ENCODE measurements at places on chromosomes 1 and 21.

DNA sequence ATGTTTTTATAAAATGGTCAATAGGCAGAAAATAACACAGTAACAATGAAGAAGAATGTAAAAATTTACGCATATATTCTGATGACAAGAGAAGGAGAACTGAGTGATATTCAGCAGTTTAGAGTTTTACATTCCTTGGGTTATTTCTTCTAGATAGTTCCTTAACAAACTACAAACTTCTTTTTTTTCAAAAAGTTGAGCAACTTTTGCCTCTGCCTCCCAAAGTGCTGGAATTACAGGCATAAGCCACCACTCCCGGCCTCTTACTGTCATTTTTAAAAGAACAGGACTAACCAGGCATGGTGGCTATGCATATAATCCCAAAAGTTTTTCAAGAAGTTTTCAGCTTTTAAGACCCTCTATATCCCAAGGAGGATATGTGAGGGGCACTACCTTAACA, 32.9 kb downstream of the ARNT start:
- DNase-seq = no peak

DNA sequence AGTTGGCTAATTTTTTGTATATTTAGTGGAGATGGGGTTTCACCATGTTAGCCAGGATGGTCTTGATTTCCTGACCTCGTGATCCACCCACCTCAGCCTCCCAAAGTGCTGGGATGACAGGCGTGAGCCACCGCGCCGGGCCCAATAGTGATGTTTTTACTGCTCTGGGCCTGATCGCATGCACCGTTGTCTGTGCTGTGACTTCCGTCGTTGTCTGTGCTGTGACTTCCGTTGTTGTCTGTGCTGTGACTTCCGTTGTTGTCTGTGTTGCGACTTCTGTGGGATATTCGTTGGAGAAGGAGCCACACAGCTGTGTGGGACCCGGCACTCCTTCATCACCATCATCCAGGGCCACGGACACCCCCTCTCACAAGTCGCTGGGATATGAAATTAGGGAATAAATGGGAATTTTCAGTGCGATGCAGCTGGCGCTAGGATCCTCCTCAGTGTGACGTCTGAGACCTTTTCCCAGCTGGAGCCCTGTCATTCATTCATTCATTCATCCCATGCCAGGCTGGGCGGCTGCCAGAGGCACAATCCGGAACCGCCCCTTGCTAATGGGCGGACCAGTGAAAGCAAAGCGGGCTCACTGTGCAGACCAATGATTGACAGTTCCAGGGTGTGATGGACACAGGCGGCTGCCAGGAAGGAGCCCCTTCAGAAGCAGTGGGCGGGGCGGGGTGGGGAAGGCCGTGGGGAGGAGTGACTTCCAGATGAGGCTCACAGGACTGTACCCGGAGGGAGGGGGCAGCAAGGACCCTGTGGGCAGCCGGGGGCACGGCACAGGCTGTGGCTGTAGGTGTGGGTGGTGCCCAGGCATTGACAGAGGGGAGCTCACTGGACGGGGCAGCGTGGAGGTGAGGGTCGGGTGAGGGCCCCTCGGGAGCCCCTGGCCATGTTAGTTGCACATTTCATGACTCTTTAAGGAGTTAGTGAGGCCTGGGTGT, 48.9 kb downstream of the PRKCZ start:
- DNase-seq = peak; percentile 90

DNA sequence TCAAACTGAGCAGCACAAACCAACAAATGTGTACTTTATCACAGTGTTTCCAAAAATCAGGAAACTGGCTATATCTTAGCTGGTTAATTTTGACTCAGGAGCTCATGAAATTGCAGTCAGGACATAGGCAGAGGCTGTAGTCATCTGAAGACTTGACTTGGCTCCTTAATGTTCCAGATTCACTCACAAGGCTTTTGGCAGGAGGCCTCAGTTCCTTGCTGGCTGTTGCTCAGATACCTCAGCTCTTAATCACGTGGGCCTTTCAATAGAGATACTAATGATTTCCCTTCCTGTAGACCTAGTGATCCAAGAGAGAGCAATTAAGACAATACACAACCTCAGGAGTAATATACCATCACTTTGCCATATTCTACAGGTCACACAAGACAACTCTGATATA, 537.7 kb downstream of the BRINP3 start:
- no peak for DNase-seq

DNA sequence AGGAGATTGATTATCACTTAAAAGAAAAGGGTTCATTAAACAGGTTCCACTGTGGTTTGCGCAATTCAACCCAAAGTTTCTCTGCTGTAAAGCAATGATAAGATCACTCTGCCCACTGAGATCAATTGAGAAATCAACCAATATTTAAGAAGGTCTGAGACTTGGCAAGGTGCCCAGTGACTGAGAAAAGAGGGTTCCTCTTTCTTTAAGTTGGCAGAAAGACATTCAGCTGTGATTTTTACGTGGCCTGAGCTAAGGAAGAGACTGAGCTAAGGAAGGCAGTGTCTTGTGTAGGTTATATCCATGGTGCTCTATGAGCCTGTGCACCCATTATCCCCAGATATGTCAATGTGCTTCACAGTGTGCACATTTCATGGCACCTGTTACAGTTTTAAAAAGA, 344.1 kb downstream of the DISC1 start:
- peak; percentile 43 for DNase-seq

DNA sequence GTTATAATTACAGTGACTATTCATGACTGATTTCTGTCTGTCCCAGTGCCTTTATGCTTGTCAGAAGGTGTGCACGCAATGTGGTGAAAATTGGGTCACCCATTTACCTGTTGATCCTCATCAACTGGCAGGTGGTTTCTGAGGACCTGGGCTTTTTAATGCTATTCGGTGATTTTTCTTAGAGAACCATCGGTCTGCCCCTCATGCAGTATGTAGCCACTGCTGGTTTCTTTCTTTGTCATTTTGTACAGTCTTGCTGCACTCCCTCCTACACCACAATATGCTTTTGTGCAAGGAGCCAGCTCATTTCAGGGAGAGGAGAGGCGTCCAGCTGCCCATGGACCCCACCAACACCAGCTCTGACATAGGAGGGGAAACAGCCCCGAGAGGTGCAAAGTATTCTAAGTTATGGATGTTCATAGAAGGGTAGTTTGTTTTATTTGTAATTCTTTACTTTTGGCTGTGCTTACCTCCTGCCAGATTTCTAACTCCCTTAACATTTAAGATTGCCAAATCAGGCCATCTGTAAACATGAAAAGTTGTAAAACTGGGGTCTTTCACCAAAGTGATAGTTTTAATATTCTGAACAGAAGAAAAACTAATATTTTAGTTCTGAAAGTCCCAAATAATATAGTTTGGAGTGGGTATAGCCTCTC, 325.3 kb downstream of the PTBP2 start:
- no peak for DNase-seq

DNA sequence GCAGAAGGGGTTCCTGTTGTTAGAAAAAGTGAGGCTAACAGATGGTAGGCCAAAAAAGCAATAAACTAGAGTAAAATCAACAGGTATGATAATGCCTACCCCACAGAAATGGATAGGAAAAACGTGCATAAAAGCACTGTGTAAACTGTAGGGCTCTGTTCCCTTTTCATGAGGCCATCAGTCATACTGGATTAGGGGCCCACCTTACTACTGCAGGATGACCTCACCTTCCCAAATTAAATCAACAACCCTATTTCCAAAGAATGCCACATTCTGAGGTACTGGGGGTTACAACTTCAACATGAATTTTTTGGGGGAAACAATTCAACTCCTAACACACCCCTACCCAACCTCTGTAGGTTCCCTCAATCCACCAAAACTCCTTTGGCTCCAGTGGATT, 54.9 kb downstream of the KIAA1614 start:
- DNase-seq = no peak

DNA sequence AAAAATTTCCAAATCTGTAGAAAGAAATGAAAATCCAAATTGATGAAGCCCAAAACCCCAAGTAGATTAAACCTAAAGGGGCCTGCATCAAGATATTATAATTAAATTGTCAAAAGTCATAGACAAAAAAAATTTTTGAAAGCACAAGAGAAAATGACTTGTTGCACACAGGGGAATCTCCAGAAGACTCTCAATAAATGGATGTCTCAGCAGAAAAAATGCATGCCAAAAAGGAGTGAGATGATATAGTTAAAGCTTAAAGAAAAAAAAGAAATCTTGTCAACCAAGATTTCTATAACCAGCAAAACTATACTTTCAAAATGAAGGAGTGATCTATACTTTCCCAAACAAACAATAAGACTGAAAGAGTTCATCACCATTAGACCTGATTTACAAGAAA, 393.2 kb upstream of the SPAG17 start:
- no peak for DNase-seq

GRCh38 chr1:90200646-90201205, 205.8 kb downstream of the ZNF326 start:
- DNase-seq = no peak

- DNase-seq = no peak
These were observed 247.9 kb upstream of the DUSP10 start for GRCh38 chr1:221989741-221990140.

GRCh38 chr1:39048745-39049370, 22.7 kb downstream of the NDUFS5 start:
- no peak for DNase-seq

GRCh38 chr1:31054349-31054748, 11.2 kb downstream of the PUM1 start:
- no peak for DNase-seq

GRCh38 chr1:211910913-211911485, 80.4 kb upstream of the LPGAT1 start:
- no peak for DNase-seq

DNA sequence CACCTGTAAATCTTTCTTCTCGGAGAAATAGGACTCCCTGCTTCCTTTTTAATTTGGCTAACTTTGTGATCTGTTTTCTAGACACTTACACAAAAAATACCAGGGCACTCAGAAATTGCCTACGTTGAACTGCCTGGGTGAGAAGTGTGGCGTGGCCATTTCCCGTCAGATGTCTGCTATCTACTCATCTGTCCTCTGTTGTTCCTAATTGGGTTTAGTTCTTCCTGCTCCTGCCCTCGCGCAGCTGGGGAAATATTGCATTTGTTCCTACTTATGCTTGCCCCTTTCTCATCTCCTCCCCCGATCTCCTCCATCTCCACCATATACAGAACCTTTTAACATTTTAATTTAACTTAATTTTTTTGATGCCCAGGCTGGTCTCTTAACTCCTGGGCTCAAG, 55.1 kb downstream of the CD58 start:
- DNase-seq = no peak

- DNase-seq = no peak
These were observed 29.9 kb upstream of the PLEKHM2 start for GRCh38 chr1:15654091-15654690.

DNA sequence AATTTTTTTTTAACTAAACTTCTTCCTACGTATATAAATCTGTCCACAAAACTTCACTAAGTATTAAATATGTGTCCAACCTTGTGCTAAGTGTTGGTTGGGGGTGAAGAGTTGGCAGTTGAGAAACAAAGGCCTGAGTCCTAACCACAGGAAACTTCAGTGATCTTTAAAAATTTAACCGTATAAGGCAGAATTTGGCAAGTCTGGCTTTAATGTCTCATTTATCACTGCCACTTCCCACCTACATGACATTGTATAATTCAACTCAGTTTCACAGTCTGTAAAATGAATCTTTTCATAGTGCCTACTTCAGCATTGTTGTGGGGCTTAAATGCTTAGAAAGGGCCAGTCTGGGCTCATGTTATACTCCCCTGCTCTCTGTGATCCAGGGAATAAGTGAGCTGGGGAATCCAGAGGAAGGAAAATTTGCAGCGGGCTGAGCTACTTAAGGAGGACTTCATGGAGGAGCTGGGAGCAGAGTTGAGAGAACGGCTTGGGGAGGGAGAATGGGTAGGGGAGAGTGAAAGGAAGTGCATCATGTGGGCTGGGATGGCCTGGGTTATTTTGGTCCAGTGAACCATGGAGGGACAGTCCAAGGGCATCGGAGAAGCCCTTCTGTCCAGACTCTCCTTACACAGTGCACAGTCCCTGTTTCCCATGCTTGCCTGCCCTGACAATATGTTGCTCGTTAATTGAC, 14.5 kb downstream of the IFNAR2 start:
- no peak for DNase-seq

DNA sequence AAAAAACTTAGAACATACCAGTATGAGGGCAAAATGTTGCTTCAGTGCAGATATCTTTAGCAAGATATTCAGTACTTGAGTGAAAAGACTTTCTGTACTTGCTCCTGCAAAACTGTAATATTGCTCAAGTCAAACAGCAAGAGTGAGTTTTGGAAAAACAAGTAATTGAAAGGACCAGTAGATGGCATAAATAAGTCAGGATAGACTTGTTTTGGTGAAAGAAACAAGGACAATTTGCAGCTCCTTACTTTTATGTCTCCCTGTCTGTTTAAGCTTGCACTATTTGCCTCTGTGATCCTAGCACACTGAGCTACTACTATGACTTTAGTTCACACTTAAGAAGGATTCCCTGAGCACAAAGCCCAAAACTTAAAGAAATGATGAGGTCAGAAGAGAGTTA, 39.1 kb downstream of the IFI44 start:
- peak; percentile 14 for DNase-seq

DNA sequence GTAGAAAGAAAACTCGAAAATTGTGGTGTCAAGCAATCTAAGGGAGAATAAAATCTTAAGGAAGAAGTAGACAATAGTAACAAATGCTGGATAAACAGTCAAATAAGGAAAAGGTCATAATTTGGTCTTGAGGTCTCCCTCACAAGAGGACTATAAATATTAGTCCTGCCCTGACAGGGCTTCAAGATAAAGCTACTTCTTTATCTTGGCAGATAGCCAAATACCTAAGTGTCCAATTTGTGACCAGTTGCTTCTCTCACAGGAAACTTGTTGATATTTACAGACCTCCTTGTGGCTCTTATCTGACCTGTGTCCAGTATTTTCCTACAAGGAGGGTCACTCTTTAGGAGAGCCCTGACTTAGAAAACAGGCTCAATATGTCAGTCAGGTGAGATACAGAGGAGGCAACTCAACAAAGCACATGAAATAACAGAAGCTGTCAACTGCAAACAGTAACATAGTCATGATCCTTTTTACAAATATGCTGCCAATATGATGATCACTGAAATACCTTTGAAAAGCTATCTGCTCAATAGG, 88.8 kb downstream of the TNNI3K start:
- no peak for DNase-seq

- DNase-seq = no peak
These were observed 64.3 kb upstream of the TINAGL1 start for GRCh38 chr1:31511848-31512615.

GRCh38 chr1:159091607-159092031, 15.1 kb upstream of the AIM2 start:
- DNase-seq = no peak

- no peak for DNase-seq
These were observed 227.7 kb downstream of the GPATCH2 start for GRCh38 chr1:217403026-217403720.

GRCh38 chr21:39097981-39098380, 85.3 kb downstream of the PSMG1 start:
- no peak for DNase-seq
